Activated CD4-positive, alpha-beta memory T cell treated with anti-CD3 and anti-CD28 coated beads for 36 hours (primary cell): ENCODE measurements at places on chromosomes 12 and 14. TPM values are rescaled to one million over a fixed set of nuclear protein-coding genes. Genes with fewer than 3 reads are reported as not detected.

SLC10A1 gene
- not detected for total RNA-seq

DNA sequence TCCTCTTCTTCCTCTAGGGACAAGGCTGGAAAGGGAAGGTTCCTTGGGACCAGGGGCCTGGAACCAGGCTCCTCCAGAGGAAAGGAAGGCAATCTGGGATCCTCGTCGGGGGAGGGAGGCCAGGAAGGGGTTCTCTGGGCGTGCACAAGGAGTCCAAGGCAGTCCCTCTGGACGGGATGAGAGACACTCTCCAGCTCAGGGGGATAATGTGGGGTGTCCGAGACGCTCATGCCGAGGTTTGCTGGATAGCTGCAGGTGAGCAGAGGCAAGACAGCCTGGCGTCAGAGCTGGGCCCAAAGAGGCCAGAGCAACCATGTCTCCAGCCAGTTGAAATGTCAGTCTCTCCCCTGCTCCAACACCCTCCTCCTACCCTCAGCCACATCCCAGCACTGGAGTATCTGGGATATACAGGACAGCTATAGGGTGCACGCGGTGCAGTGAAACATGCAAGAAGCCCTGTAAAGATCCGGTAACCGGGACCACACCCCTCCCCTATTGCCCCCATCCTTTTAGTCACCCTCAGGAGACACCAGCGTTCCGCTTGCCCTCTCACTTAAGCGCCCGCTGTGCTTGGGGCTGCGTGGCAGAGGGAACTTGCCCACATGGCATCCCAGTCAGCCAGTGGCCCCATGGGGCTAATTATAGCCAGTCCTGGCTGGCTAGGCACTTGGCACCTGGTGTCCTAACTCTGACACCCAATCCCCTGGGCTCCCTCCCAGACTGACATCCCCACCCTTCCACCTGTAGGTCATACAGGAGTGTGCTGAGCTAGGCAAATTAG, at the start of gene KLHL33:
Gene KLHL33 (minus strand): TSS at position 585 of the 781 bp plus-strand sequence. CDS start 355 bp downstream, at position 230.
- H3K27me3 ChIP-seq, result no peaks in the 10 kb centered on the region
- DNase-seq, result no peak
- no peaks in the 10 kb centered on the region for H3K36me3 ChIP-seq
- H3K4me3 ChIP-seq, result no peak within 1 kb of the TSS
- no peak within 1 kb of the TSS for H3K27ac ChIP-seq

GRCh38 chr14:76946753-76947077, 81.8 kb downstream of the IRF2BPL start:
- peak overlapping the region; percentile 23 for H3K27ac ChIP-seq
- no peaks in the 10 kb centered on the region for H3K36me3 ChIP-seq
- no peaks in the 10 kb centered on the region for H3K27me3 ChIP-seq
- H3K4me3 ChIP-seq, result no peak overlapping the region

PTPRB gene
- not detected for total RNA-seq

GYS2 gene
- not detected for total RNA-seq

C3AR1 gene
- 0.97 TPM for total RNA-seq

DNA sequence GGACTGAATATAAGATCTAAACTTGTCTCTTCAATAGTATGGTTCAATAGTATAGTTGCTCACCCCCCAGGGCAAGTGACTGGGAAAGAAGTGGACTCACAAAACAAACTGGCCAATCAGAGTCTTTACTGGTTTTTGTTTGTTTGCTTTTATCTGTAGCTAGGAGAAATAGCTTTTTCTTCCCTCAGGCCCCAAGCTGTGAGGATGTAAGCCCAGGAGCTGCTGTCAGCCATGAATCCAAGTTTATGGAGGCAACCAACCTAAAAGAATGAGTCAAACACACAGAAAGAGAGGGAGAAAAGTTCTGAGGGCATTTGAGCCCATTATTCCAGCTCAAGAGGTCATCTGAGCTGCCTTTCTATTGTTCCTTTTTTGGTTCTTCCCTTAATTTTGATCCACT, 375.3 kb downstream of the BCAT1 start:
- no peak overlapping the region for H3K27ac ChIP-seq
- H3K27me3 ChIP-seq, result peaks cover 22% of the 10 kb centered on the region
- H3K4me3 ChIP-seq, result no peak overlapping the region
- H3K4me1 ChIP-seq, result no peaks in the 10 kb centered on the region

ASIC1 gene
- total RNA-seq, result 1.6 TPM

GRCh38 chr12:234891-235415, 21.0 kb upstream of the SLC6A12 start:
- no peak overlapping the region for H3K4me3 ChIP-seq
- no peak for DNase-seq
- H3K4me1 ChIP-seq, result no peaks in the 10 kb centered on the region
- peaks cover 5% of the 10 kb centered on the region for H3K27me3 ChIP-seq
